Ecto neural progenitor cell (in vitro differentiated cells): ENCODE measurements at places on chromosomes 11 and 22.

GRCh38 chr22:34080433-34080832 lies 160.2 kb upstream of the LARGE1 start:
- no peak for DNase-seq

- no peak for DNase-seq
These were observed 94.7 kb downstream of the MPPED1 start for GRCh38 chr22:43506487-43506886.

GRCh38 chr11:78763664-78764063 lies 189.0 kb upstream of the NARS2 start:
- DNase-seq, result no peak

DNA sequence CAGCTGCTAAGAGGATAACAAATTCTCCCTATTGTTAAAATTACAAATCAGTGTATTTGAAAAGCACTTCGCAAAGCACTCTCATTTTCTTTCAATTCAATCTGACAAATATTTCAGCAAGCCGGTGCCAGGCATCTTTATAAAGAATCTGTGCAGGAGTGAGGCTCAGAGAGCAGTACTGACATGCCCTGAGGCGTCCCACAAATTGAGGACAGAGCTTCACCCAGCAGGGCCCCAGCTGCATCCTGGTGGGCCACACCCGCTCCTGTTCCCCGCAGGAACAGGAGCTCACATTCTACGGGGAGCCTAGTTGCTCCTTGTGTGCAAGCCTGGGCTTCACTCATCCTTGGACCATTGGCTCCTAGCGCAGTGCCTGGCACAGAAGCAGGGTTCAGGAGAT lies 60.9 kb upstream of the EIF3D start:
- no peak for DNase-seq

DNA sequence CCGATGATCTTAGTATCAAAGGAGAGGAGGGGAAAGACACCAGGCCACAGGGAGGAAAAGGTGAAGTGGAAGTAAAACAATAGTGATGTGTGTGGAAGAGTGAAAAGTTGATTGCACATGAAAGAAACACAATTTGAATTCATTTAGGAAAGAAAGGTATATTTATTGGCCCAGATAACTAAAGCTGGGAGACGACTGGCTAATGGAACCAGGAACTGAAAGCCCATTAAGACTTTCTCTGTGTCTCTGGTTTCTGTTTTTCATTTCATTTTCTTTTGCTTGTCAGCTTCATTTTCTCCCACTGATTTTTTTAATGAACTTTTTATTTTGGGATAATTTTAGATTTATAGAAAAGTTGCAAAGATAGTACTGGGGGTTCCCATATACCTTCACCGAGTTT lies 5.1 kb upstream of the DCHS1 start:
- no peak for DNase-seq

DNA sequence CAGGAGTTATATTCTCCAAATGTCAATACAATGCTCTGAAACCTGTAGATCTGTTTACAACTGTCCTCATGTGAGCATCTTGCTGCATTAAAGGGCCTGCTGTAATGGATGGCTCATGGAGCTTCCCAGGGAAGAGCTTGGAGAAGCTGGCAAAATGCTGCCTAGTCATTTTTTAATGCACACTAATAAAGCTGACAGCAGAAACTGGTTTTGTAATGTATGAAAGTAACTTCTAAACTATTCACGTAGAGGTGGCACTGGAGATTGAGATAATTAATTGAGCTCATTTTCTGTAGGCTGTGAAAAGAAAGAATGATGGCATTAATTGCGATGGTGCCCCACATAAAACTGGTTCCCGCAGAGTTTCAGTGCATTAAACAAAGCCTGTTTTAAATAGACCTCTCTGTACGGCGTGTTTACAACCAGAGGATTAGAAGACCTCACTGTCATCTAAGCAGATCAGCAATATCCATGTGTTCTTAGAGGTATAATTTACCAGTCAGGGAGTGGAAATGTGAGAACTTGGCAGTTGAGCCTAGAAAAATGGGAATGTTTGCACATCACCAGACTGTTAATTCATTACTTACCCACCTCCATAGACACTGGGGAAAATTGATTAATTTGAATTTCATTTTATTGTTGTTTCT lies 16.0 kb downstream of the POLA2 start:
- no peak for DNase-seq

DNA sequence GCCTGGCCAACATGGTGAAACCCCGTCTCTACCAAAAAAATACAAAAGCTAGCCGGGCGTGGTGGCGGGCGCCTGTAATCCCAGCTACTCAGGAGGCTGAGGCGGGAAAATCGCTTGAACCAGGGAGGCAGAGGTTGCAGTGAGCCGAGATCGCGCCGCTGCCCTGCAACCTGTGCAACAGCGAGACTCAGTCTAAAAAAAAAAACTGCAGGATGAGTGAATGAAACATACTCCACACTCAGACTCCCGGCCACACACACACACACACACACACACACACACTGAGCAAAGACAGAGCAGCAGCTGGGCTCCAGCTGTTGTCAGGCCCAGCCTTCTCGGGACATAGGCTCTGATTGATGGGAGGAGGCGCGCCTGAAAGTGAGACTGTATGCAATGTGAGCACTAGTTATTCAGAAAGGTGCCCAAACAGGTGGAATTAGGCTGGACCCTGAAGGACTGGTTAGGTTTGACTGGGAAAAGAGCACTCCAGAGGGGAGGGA lies 1.5 kb upstream of the PLEKHA7 start:
- DNase-seq, result no peak

DNA sequence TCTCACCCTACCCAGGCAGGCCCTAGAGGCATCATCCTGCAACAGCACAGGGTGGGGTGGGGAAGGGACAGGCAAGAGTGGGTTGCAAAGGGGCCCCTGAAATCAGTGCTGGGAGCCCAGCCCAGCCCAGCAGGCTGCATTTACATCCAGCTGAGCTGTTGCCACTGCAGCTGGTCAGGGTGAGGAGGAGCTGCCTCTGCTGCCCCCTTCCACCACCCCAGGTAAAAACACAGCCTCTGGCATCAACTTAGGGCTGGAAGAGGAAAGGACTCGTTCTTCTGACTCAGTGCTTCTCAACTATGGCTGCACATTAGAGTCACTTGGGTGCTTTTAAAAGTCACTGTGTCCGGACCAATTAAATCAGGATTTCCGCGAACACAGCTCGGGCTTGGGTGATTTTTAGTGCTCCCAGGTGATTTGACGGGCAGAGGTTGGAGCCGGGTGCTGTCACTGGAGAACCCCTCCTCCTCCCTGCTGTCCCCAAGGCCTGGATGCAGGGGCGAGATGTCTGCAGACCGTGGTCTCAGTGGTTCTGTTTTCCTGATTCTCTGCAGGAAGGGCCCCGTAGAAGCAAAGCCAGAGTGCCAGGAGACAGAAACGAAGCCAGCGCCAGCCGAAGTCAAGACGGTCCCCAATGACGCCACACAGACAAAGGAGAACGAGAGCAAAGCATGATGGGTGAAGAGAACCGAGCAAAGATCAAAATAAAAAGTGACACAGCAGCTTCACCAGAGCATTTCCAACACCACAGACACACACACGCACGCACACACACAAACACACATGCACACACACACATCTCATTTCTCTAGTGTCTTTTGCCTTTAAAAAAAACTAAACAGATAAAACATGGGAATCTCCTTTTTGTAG lies 39.4 kb upstream of the TTC12 start:
- DNase-seq, result peak; percentile 53
